ENCODE measurements at places on chromosomes 11 and 22. TPM values are rescaled to one million over a fixed set of nuclear protein-coding genes. Genes with fewer than 3 reads are reported as not detected.

DNA sequence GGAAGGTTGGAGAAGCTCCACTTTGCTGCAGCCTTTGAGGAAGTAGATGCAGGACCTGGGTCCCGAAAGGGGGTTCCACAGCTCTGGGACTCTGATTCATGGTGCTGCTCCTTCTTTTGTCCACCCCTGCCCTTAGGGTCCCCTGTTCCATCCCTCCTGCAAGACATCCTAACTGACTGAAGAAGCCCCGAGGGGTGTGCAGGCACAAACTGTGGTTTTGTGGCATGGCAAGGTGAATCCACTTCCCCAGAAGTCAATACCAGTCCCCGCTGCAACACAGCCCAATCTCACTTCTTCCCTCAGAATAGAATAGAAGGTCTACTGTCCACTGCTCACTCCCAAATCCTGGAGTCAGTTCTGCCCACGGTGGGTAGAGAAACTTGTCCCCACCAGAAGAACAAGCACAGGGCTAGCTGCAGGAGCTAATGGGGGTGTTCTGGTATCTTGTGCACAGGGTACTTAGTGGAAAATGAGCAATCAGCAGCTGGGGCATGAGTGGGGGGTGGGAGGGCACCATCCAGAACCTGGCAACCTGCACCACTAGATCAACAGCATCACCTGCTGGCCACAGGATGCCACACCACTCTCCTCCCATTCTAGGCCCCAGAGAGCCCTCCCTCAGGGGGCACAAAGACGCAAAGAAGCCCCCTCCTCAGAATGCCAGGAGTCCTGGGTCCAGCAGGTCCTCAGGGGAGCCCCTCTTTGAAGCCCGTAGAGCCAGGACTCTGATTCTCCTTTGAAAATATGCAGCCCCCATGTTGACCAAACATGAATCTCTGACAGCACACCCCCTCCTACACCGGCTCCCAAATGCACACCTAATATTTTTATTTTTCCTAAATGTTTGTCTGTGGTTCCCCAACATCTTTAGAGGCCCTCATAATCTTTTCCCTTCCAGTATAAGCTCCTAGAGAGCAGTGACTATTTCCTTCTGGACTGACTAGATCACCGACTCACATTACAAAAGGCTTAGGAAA is 14.1 kb downstream of the SPATA19 start:
- H3K36me3 ChIP-seq = no peaks in the 10 kb centered on the region
- no peaks in the 10 kb centered on the region for H3K4me1 ChIP-seq
- no peaks in the 10 kb centered on the region for H3K27me3 ChIP-seq
- DNase-seq = no peak

- H3K27me3 ChIP-seq = peaks cover 87% of the 10 kb centered on the region
- H3K36me3 ChIP-seq = no peaks in the 10 kb centered on the region
- peaks cover 9% of the 10 kb centered on the region for H3K4me1 ChIP-seq
- no peak for DNase-seq
Observed at GRCh38 chr11:129374081-129374992, 1.3 kb upstream of the BARX2 start.

DNA sequence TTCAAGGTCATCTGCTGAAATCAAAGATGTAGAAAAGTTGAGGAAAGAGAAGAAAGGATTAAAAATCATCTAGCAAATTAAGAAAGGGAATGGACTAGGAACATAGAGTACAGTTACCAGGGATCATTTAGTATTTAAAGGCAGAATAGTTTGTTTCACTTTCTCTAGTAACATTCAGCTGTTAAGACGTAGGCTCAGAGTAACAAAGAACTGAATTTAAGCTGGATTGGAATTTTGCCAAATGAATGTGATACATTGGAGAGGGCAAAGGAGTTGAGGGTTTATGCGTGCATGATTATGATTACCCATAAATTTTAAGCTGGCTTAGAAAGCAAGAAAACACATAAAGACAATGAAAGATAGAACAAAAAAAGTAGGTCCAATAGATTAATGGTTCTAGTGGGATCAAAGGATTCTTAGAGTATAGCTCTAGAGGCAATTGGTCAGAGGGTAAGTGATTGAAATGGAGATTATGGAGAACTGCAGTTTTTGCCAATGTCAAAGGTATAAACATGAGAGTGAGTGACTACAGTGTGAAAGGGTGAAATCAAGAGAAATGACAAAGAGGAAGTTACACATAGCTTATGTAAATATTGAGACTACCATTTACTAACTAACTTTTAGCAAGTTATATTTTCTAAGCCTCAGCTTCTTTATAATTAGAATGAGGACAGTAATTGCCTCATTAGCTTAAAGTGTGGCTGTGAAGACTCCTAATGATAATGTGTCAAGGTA is 190.0 kb downstream of the GRIA4 start:
- no peak overlapping the region for H3K27ac ChIP-seq
- no peak overlapping the region for H3K4me3 ChIP-seq
- no peak for DNase-seq
- no peaks in the 10 kb centered on the region for H3K36me3 ChIP-seq

KCNE3 gene
- total RNA-seq = 1.3 TPM

FDX1 gene
- 9.9 TPM for total RNA-seq

ATG13 gene
- 67.3 TPM for total RNA-seq

Data from endothelial cell of umbilical vein (primary cell).